ENCODE measurements at places on chromosomes 1 and 21.

- no peak for DNase-seq
Measured at GRCh38 chr1:229058111-229058561, 212.8 kb upstream of the RAB4A start.

GRCh38 chr1:238568735-238569134, 678.0 kb upstream of the ZP4 start:
- no peak for DNase-seq

DNA sequence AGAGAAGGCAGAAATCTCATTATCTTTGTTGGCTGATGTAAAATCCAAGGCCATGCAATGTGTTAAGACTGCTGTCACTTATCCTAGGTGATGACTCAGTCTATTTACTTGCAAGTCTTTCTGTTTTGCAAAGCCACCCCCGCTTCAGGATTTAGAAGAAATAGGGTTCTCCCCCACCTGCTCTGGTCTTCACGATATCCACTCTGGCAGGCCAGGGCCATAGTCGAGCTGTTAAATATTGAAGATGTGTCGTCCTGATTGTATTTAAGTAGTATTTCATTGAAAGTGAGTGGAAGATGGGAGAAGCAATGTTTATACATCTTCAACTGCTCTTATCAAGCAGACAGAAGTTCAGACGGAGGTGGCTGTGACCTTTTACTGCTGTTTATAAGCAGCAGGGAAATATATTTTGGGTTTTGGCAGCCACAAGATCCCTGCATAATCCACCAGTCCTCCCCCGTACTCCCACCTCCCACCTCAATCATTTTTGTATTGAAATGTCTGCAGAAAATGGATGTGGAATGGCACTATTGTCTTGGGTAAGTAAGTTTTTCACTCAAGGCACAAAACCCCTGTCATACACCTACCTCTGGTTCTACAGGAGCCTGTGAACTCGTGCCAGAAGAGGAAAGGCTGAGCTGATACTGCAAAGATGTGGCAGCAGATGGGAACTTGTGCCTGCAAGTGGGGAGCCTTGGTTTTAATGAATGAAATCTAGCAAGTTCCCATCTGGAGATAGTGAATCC, 117.4 kb downstream of the MRPS6 start:
- DNase-seq: no peak

- DNase-seq: peak; percentile 77
Measured at GRCh38 chr1:26788836-26789611, 1.3 kb downstream of the PIGV start.

- no peak for DNase-seq
Measured at GRCh38 chr1:11676386-11677103, 4.4 kb downstream of the MAD2L2 start.
